ENCODE measurements at places on chromosomes 6 and 20.

GRCh38 chr6:79158856-79159516, 75.5 kb downstream of the HMGN3 start:
- no peak for DNase-seq

DNA sequence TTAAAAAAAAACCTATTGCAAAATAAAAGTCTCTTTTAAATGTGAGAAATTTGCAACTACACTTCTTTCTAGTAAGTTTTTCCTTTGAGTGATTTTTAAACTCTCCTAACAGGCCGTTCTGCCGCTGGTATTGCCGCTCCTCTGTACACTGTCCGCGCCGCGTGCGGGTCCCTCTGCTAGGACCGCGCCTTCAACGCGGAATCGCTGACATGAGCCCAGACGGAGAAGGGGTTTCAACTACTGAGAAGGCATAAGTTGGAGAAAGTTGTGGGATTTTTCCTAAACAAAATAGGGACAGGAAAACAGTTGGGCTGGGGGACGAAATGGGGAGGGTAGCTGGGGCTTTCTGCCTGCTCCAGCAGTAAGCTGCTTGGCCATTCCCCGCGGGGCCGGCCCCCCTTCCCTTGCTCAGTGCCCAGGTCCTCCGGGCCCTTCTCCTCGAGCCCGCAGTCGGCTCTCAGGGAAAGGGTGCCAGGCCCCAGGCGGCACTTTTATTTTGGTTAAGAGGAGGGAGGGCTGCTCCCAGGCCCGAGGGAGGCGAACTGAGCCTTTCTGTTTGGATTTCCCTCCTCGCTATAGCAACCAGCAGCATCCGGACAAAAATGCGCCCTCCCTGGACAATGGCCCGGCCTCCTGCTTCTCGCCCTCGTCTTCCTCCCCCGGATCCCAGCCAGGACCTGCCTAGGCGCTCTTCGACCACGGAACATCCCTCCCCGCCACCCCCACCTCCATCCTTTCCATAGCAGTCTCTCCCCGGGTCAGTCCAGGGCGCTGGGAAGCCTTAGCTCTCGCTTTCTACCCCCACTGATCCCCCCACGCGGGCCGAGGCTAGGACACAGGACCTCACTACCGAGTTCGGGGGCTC, 6.8 kb upstream of the POU3F2 start:
- DNase-seq = no peak

DNA sequence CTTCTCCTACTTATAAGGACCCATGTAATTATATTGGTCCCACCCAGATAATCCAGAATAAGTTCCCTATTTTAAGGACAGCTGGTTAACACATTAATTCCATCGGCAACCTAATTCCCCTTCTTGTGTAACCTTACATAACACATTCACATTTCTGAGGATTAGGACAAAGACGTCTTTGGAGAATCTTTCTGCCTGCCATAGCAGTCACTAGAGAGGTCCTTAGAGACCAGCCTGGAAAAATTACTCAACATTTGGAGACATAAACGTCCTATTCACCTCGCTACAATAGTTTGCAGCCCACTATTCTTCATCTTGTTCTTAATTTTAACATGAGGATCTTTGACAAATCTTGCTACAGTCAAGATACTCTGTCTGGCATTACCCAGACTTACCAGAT, 100.1 kb downstream of the MAFB start:
- DNase-seq = no peak

DNA sequence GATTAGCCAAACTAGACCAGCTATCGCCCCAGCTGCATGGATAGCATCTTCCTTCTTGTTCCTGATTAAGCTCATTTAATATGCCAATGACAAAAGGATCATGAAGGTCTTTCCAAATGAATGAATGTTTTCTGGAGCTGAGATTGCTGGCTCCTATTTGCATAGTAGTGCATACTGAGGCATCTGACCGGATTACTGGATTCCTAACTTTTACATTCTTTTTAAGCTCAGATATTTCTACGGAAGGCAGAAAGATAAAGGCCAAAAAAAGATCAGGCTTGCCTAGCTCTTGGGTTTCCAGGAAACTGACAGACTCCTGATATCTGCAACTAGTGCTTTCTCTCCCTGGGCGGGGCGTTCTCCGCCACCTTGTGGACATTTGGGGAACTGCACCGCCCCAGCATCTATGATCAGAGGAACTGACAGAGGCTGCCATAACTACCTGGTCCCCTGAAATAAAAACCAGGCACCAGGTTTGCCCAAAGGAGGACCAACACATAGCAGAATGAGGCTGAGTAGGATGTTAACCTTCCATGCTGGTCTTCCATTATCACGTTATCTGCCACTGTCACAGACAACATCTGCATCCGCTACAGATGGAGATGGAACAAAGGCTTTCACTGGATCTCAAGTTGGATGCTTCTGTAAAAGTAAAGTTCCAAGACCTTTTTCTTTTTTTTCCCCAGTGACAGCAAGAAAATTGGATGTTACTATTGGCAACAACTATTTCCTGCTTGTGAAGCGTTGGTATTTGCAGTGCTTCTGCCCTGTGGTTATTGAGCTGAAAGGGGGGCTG, 33.2 kb downstream of the NT5E start:
- DNase-seq = peak; percentile 74

GRCh38 chr6:1053586-1053985, 258.3 kb upstream of the FOXQ1 start:
- DNase-seq = no peak

GRCh38 chr20:51163996-51164600, 141.2 kb upstream of the KCNG1 start:
- DNase-seq = no peak

DNA sequence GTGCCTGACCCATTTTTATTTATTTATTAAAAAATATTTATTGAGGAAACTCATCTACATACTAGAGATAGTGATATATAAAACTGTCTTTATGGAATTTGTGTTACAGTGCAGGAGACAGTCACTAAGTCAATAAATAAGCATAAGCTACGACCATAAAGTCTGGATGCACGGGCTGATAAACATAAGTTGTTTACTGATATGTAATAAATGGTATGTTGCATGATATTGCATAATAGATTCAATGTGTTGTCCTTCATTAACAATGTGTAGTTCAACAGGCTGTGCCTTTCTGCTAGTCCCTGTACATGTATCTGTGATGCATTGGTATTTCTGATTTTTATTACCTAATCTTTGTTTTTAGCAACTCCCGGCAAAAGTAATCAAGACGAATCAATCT, 311.2 kb downstream of the ARHGAP18 start:
- DNase-seq = no peak
